ENCODE measurements at places on chromosomes 1 and 21.

- DNase-seq = no peak
These were observed 1.2 kb upstream of the CD1D start for GRCh38 chr1:158179301-158180041.

DNA sequence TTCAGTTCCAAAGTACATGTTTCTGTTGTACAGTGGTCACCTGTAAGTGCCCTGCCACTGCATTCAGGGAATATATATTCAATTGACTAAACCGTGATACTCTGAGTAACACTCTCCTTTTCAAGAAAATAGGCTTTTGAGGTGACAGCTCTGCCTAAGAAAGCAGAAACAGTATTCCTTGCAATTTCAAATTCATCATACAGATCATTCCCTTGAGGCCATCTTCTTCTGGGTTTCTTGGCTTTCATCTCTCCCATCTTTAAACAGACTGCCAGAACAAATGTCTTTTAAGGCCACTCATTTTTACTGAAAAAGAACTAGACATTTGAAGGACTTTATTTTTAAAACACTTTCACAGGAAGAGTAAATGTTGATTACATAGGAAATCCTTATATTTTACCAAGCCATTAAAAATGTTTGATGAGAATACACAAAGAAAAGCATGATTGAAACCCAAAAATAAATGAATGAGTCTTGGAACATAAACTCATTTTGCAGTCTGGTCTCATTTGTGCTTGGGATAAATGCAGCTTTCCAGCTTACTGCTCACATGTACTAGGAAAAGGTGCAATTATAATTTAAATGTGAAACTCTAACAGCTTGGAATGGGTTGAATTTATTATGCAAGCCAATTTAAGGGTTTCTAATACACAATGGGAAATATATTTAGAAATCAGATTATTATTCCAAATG, 34.7 kb downstream of the PLPPR5 start:
- DNase-seq = no peak

DNA sequence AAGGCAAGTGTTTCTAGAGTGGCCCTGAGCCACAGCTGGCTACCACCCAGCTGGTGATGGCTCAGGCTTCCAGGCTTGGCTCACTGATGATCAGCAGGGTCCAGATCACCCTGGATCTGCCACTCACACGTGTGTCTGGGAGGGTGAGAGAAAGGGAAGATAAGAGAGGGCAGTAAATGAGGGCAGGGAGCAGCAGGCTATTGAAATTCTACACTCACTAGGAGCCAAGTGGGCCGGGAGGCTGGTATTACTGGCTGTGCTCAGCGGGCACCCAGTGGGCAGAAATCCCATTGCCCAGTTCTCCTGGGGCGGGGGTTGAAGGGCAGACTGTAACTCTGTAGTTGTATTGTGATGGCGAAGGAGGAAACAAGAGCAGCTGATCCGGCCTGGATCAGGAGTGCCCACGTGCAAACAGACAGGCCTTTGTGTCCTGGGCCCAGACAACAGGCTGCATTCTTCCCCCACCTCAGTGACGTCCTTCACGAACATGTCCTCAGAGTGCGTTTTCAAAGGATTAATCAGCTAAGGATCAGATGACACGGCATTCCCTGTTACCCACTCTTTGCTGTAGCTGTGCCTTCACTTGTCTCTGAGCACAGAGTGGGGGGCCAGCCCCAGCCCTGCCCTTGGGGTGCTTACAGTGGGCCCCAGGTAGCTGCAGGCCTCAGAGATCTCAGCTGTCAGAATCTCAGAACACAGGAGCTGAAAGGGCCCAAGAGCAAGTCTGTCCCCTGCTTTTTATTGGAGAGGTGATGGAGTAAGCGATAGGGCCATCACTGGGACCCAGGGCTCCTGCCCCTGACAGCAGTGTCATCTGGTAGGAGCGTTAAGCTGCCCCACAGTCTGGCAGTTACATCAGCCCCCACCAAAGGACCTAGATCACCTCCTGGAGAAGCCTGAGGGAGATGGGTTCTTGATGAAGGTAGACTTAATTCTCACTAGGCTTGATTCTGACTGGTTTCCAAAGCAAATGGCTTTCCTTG, 60.5 kb downstream of the ATP1A1 start:
- DNase-seq = no peak

DNA sequence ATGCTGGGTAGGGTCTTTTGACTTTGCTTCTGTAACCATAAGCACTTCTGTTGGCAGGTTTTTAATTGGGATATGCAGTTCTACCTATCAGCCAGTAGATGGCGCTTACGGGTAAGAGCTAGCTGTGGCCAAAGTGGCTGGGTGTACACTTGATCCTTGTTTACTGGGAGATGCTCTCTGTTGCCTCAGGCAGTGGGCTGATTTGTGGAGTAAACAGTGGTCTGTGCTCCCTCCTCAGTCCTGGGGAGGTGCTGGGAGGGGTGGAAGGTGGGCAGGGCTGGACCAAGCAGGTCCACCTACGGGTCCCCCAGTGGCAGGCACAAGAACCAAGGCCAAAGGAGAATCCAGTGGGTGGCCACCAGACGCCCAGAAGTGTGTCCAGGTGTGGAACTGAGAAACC, 43.4 kb downstream of the RALGPS2 start:
- DNase-seq = no peak

DNA sequence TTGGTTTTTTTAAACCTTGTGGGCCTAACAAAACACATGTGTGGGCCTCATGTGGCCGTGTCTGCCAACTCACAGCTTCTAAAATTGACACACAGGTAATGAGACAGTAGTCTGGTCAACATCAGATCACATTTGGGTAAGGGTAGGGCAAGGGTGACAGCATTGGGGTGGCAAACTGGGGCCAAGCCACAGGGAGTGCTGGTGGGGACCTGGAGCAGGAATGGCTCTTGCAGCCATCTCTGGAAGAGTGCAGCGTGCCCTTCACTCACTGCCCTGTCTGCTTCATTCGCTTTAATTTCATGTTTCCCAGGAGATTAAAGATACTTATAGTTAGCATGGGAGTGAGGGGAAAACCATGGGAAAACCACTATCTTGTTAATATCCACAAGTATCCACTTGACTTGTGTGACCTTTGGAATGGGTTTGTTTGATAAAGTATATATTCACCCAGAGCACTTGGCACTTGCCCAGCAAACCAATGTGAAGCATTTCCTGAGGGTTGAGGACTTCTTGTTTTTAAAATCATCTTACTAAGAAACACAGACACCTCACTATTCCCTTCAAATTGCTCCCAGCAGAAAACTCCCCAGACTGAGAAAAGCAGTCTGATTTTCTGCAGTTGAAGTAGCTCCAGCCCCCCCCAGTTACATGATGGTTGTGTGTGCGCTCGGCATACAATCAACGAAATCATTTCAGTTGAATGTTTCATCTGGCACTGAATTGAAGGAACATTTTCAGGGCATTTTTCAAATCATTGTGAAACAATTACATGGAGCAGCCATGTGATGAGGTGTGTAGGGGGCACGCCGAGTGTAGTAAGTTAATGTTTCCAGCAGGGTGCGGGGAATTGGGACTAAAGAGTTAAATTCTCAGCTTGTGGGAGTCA, 175.7 kb downstream of the VPS13D start:
- DNase-seq = no peak
